ENCODE measurements at places on chromosomes 6 and 20. TPM values are rescaled to one million over a fixed set of nuclear protein-coding genes. Genes with fewer than 3 reads are reported as not detected.

DNA sequence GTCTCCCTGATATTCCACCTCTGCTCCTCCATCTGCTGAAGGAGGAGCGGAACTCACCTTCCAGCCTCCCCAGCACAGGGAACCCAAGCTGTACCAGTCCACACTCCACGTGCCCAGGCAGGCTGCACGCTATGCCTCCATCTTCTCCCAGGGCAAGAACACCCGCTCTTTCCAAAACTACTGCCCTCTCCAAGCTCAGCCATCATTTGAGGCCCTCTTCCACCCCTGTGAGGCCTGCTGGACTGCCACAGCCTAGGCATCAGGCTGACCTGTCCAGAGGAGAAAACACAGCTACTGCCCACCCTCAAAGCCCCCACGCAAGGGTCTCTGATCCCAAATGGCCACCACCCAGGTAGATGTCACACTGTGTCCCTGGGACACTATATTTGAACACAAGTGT lies 99.9 kb downstream of the PRND start:
- DNase-seq, result no peak

DNA sequence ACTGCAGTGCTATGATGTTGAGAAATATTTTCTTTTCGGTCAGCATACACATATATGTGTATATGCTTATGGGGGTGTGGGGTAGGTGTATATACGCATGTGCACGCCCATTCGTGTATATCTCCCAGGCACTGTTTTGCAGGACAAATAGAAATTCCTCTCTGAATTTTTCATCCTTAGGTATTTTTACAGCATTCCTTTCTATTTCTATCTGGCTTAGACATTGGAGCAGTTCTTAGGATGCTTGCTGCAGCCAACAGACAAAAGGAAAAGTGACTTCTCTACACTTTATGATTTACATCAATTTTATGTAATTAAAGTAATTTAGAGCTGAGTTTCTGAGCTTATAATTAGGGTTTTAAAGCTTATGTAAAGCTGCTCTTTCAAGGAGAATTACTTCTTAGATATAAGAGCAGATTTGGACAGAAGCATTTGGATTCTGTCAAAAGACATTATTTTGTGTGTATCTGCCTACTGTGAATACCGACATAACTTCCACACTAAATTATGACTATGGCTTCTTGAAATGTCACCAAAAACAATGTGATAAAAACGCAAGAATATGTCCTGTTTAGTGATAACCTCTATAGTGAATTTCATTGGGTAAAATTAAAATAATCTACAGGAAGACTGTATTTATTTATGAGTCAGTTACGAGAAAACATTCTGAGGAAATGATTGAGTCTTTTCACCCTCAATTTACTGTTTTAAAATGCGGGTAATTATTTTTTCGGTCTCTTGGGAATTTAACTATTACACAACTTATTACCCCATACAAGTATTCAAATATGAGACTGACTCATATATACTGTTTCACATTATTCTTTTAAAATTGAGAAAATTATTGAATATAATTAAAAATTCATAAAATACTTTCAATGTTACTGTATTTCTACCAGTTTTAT lies 21.3 kb upstream of the CEP43 start:
- DNase-seq, result no peak

LHFPL5 gene
- polyA plus RNA-seq, result not detected

- DNase-seq, result no peak
These were observed 132.9 kb upstream of the MCHR2 start for GRCh38 chr6:100126790-100127484.

All from CD4-positive, CD25-positive, alpha-beta regulatory T cell (primary cell).